ENCODE measurements at places on chromosomes 3 and 15.

DNA sequence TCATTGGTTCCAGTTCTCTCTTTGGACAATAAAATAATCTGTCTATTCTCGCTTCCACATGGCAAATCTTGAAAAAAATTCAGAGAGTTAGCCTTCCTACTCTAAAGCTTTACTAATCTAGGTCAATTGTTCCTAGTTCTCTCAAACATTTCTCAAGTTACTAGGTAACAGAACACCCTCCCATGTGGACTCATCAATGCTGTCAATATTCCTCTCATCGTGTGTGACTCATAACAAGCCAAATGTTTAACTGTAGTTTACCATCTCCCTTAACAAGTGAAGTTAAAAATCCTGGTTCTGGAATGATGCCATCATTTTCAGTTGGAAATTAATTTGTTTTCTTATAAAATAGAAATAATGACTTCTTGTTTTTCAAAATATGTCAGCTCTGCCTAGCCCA is 438.6 kb downstream of the ROBO1 start:
- DNase-seq, result no peak

DNA sequence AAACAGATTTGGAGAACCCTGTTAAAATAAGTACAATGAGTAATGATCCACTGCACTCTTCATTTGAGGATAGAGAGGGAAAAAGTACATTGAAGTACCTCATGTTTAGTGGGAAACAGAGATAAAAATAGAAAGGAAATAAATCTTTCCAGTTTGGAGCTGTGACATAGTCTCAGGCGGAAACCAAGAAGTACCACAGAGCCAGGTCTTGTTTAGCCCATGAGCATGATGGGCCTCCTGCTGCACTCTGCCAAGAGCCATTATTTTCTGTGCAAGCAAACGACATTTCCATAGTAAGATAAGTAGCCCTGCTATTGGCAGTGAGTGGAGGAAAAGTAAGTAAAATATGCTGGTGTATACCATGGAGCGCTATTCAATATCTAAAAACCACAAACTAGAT is 796.1 kb downstream of the TBL1XR1 start:
- DNase-seq, result no peak

DNA sequence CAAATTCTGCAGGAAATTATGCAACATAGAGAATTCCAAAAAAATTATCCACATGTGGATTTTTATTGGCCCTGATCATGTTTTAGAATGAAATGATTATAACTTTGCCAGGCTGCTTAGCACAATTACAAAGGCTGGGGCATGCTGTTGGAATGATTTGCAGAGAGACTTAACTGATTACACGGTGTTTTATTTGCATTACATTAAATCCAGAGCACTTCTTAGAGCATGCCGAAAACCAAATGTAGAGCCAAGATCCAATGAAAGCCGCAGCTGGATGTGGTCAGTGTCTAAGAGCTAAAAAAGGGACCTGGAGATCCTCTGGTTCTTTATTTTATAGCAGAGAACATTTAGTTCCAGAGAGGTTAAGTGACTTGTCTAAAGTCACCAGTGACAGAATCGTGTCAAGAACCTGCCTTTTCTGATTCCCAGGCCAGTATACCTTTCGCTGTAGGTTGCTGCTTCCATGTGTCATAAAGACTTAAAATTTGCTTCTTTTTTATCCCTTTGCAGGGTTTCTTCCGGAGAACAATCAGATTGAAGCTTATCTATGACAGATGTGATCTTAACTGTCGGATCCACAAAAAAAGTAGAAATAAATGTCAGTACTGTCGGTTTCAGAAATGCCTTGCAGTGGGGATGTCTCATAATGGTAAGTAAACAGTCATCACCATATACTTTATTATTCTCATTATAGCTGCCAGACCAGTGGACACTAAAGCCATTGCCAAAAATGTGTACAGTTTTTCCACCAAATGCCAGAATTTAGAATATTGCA is 92.0 kb upstream of the TSEN2 start:
- DNase-seq, result no peak

- peak; percentile 84 for DNase-seq
Measured at GRCh38 chr3:48548729-48549705, 7.6 kb downstream of the PFKFB4 start.

- no peak for DNase-seq
Measured at GRCh38 chr15:100765467-100766241, 114.0 kb upstream of the ALDH1A3 start.

- no peak for DNase-seq
Measured at GRCh38 chr15:93089727-93090305, 805 bp upstream of the RGMA start.

- no peak for DNase-seq
Measured at GRCh38 chr3:62822905-62823304, 52.3 kb downstream of the CADPS start.

- DNase-seq, result no peak
Measured at GRCh38 chr3:141594357-141594756, 107.5 kb downstream of the RASA2 start.

- DNase-seq, result no peak
Measured at GRCh38 chr3:184982076-184982475, 170.1 kb downstream of the VPS8 start.

- no peak for DNase-seq
Measured at GRCh38 chr3:151327571-151328198, 1.7 kb downstream of the P2RY13 start.

- DNase-seq, result no peak
Measured at GRCh38 chr3:38837358-38837757, 21.3 kb upstream of the SCN10A start.

GRCh38 chr15:83716605-83717004 is 62.7 kb downstream of the ADAMTSL3 start:
- DNase-seq, result no peak

GRCh38 chr3:104628185-104628789 is 738.4 kb upstream of the ALCAM start:
- peak; percentile 6 for DNase-seq

DNA sequence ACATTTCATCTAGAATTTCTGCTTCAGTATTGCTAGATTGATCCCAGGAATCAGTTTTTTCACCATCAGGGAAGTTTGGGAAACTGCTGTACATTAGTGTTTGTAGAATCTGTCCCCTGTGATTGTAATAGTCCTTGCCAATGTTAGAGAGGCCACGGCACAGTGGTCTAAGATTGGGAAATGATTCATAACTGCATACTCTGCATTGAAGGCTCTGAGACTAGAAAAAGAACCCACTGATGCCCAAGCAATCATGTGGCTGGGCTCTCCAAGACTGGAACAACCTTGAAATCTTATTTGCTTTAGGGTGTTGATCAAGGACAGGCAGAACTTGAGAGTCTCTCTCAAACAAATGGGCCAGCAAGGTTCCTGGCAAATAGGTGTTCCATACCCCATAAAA is 245.6 kb upstream of the LRTM1 start:
- DNase-seq, result no peak

GRCh38 chr3:13233487-13234485 is 160.6 kb upstream of the IQSEC1 start:
- DNase-seq, result no peak

- DNase-seq, result no peak
Measured at GRCh38 chr3:156483426-156483825, 71.5 kb downstream of the SSR3 start.

- no peak for DNase-seq
Measured at GRCh38 chr15:60184579-60184978, 180.5 kb downstream of the FOXB1 start.

DNA sequence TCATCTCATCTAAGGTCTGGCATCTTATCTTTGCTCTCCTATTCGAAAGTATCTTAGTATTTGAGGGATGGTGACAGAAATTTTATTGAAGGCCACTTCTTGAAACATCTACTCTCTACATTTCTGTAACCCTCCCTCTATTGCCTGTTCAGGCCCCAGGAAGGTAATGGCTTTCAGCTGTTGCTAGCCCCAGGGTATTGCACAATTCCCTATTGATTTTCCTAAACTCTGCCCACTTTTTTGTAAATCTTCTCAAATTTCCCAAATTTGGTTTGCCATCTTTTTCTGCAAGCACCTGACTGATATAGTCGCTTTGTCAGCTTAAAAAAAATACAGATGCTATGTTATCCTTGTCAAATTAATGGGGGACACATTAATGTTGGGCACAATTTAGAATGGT is 242.1 kb downstream of the RAP2B start:
- DNase-seq, result no peak

DNA sequence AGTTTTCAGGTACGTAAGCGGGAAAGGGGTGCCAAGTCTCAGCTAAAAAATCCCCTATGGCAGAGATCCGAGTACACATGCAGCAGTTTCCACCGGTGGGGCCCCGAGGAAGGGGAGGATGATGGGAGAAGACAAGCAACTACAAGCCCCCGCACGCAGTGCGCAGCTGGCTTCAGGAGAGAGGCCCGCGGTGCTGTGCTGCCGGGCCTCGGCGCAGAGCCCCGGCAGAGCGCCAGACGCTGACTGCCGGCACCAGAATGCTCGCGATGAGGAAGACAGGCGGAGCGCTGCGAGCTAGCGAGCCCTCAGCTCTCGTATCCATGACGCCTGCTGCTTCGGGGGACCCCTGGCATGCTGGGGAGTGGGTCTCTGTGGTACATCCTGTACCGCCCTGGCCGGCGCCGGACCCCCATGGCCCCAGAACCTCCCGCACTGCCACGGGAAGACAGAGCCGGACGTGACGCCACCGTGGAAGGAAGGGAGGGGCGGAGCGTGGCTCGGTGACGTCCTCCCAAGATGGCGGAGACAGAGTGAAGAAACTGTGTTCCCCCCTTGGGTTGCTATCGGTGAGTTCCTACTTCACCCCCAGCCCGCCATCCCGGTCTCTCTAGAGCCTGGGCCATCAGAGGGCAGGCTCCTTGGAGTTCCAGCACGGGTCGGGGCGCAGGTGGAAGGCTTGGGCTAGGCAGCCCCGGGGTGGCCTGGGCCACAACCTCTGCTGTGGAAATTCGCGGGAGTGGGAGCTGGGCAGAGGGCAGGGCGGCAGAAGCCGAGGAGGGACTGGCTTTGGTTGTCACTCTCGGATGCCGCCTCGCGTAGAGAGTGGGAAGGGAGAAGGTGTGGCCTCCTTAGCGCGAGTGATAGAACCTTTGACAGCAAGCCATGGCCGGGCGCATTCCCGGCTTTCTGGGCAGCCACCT is at the start of gene MYNN:
MYNN (plus strand) TSS at position 500 of the 920 bp plus-strand sequence. CDS start 900 bp downstream, outside the sequence.
- DNase-seq, result peak; percentile 93

GRCh38 chr15:100601617-100602063 is 344 bp downstream of the LINS1 start:
- no peak for DNase-seq

DNA sequence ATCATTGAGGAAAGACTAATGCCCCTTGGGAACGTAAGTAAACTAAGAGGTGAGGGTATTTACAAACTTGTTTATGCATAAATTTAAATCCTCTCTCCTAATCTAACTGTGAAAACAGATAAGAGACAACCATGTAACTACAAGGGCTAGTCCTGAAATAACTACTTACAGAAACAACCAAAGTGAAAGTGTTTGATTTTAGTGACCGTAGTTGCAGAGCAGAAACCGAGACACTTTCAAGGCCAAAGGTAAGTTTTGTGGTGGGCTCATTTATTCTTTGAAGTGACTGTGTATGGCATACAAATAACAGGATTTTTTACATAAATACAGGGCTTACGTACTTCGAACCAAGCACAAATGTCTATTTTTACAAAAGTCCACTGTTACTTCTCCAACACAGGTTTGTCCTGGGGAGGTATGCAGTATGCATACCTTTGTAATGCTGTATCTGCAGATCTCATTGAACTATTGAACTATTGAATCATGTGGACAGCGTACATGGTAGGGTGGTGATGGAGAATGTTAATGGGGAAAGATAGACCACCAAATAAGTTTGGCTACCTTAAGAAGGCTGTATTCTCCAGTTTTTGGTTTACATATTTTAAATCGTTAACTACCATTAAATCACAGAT is 99.6 kb upstream of the RBMS3 start:
- DNase-seq, result no peak

DNA sequence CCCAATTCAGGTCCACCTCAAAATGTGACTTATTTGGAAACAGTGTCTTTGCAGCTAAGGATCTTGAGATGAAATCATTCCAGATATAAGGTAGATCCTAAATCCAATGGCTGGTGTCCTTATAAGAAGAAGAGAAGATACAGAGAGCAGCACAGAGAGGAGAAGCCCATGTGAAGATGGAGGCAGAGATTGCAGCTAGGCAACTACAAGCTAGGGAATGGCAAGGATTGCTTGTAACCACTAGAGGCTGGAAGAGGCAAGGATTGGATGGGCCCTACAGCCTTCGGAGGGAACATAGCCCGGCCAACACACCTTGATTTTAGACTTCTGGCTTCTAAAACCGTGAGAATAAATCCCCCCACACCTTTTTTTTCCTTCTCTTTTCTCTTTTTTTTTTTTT is 38.5 kb downstream of the SYN2 start:
- no peak for DNase-seq

GRCh38 chr15:94105760-94106159 is 125.6 kb upstream of the MCTP2 start:
- no peak for DNase-seq

DNA sequence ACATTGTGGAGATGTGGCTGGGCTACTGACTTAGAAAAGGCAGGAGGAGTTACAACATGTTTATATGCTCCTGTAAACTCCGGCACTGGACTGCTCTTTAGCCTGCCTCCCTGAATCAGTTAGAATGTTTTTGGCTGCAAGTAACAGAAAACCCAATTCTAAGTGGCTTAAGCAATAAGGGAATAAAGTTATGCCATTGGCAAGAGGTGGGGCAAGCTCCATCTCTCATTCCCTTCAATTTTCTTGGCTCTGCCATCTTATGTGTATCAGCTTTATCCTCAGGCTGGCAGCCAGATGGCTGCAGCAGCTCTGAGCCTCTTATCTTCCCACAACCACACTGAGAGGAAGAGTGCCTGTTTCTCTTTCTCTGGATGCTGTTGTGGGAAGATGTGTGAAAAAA is 22.4 kb upstream of the MEIS2 start:
- no peak for DNase-seq

- DNase-seq, result no peak
Measured at GRCh38 chr15:46296797-46297196, 662.0 kb downstream of the SQOR start.

GRCh38 chr3:170531657-170532335 is 54.1 kb downstream of the SLC7A14 start:
- DNase-seq, result no peak

- DNase-seq, result no peak
Measured at GRCh38 chr3:131804565-131805133, 230.2 kb downstream of the CPNE4 start.

GRCh38 chr3:40287248-40287647 is 22.3 kb upstream of the EIF1B start:
- DNase-seq, result no peak

- no peak for DNase-seq
Measured at GRCh38 chr3:31067004-31067403, 172.5 kb upstream of the GADL1 start.

GRCh38 chr3:146781059-146781458 is 175.9 kb upstream of the PLSCR5 start:
- DNase-seq, result no peak

GRCh38 chr15:51732646-51733045 is 4.8 kb downstream of the LYSMD2 start:
- DNase-seq, result no peak

- no peak for DNase-seq
Measured at GRCh38 chr15:48494631-48495030, 150.9 kb downstream of the FBN1 start.
